Lung (tissue), 17 donors: ENCODE measurements at places on chromosomes 16 and 17. TPM values are rescaled to one million over a fixed set of nuclear protein-coding genes. Genes with fewer than 3 reads are reported as not detected.
A peak's percentile ranks its signal among the peaks of the same experiment; 100 is the strongest.

DNA sequence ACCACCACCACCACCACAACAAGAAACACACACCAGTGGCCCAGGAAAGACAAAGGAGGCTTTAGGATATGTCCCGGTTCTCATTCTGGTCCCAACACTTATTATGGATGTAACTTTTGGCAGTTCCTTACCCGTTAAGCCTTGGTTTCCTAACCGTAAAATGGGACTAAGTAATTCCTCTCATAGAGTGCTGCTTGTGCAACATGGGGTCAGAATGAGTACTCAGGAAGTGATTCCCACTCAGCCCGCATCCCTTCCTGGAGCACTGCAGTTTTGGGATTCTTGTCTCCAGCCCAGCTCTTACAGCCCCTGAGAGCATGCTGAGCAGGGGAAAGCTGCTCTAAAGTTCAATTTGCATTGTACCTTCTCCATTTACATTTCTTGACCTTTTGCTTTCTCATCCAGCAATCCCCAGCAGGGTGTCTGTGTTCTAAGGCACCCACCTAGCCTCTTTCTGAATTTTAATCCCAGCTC is 262.6 kb downstream of the PRKCA start:
- peak; percentile 63 for DNase-seq

DNA sequence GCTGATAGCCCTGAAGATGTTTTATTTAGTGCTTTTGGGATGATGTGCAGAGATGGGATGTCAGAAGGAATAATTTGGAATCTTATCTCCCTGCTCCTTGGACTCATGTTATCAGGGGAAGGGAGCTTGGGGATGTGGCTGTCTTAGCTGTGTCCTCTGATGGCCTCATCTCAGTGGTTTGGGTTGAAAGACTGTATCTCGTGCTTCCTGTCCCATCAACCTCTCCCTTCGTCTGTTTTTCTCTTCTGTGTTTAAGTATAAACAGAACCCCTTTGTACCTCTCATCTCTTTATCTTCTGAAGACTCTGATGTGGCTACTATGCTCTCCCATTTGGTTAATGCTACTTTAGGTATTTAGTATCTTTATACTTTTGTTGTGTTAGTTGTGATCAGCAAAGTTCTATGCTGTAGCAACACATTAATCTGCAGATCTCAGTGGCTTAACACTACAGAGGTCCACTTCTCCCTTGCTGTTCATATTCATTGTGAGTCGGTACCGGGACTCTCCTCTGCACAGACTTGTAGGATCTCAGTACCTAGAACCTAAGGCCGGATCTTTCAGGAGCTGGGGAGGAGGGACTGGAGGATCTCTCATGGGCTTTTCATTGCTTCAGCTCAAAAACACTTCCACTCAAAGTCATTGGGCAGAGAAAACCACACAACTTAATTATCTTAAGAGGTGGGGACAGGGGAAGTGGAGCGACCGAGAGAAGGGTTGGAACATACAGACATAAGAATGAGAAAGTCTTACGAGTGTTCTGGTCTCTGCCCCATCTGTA is 28.8 kb downstream of the PRKCA start:
- DNase-seq = no peak

- DNase-seq = peak; percentile 83
Observed at GRCh38 chr17:79836972-79837887, 2.0 kb downstream of the CBX4 start.

- DNase-seq = no peak
Observed at GRCh38 chr16:11130978-11131665, 124.9 kb downstream of the SOCS1 start.

GRCh38 chr17:48601539-48602425 is 3.0 kb downstream of the HOXB6 start:
- no peak for DNase-seq

- no peak for DNase-seq
Observed at GRCh38 chr16:68778551-68779231, 41.6 kb downstream of the CDH1 start.

DNA sequence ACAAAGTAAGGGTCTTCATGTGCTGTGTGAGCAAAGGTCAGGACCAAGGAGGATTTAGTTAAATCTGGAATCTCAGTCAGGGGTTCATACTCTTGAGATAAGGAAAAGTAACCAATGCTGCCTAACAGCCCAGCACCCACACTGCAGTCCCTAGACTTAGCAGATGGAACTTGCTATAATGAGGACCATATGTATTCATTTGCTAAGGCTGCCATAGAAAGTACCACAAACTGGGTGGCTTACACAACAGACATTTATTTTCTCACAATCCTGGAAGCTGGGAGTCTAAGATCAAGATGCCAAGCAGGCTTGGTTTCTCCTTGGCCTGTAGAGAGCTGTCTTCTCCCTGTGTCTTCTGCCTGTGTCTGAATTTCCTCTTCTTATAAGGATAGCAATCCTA is 20.8 kb downstream of the ZP2 start:
- no peak for DNase-seq

- no peak for DNase-seq
Observed at GRCh38 chr17:4167786-4168185, 24.8 kb downstream of the CYB5D2 start.

GRCh38 chr16:80666378-80667250 is 125.8 kb downstream of the DYNLRB2 start:
- no peak for DNase-seq

- peak; percentile 37 for DNase-seq
Observed at GRCh38 chr16:73020409-73020884, 27.5 kb downstream of the ZFHX3 start.

DNA sequence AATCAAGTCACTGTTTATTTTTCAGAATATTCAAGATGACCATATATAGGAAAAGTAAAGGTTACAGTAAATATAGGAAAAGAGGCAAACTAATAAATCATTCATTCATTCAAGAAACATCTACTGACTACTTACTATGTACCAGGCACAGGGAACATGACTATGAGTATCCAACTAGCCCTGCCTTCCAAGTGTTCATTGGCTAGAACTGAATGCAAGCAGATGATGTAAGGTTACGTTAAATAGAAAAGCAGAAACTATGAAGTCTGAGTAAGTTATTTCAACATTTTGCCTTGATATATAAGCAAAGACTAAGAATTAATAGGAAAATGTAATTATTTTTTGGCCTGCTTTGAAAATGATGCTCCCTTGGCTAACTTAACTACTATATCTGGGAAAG is 36.7 kb downstream of the SPAG9 start:
- DNase-seq = no peak

GRCh38 chr16:47877166-47877565 is 278.6 kb downstream of the ABCC12 start:
- DNase-seq = no peak

- no peak for DNase-seq
Observed at GRCh38 chr17:78583091-78583490, 5.9 kb upstream of the DNAH17 start.

DNA sequence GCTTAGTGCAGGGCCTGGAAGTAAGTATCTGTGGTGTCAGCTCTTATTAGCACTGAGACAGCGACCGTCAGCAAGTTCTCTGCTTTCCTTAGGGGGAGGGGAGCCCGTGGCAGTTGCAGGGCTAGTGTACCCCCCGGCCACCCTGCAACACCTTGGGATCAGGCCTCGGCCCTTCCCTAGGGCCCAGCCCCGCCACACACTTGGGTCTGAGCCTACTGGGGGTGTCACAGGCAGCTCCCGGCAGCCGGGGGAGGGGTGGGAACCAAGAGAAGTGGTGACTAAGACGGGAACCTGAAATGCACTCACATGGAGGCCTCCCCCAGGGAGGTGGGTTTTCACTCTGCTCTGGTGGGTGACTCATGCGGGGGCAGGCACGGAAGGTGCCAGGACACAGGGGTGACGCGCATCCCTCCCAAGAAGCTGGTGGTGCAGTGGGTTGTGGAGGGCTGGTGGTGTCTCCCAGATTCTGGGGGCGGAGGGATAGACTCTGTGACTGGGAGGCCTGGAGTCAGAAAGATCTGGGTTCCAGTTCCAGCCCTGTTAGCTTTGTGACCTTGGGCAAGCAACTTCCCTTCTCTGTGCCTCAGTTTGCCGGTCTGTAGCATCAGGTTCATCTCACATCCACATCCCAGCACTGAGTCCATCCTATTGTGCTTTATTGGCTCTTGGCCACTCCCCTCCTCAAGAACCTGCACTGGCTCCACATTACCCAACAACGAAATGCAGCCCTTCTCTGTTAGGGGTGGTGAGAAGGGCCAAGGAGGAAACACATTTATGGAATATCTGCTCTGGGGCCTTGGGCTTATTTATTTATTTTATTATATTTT is 44.5 kb downstream of the LAT start:
- DNase-seq = no peak

DNA sequence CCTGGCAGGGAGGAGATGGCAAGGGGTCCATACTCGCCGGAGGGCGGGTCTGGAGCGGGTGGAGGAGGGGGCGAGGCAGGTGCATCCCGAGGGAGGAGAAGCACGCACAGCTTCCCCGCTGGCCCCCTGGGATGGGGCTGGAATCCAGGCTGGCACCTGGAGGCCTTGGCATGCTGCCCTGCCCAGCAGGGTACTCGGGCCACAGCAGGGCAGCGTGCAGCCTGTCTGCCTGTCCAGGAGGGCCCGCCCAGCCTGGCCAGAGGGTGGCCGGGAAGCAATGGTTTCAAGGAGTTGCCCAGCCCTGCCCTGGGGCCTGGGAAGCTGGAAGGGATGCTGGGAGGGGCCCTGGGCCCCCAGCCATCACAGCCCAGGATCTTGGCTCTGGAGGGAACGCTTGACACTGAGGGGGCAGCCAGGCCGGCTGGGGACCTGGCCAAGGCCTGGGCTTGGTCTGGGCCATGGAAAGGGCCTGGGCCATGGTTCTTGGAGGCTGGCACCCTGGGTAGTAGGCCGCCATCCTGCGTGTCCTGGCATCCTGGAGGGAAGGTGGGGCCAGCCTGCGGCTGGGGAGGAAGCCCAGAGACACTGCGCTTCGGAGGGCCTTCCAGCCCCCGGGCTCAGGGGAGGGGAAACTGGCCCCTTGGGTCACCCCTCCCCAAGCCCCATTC is 1.1 kb downstream of the GLIS2 start:
- DNase-seq = peak; percentile 46

GRCh38 chr16:88194397-88195268 is 188.1 kb upstream of the ZNF469 start:
- DNase-seq = peak; percentile 78

DNA sequence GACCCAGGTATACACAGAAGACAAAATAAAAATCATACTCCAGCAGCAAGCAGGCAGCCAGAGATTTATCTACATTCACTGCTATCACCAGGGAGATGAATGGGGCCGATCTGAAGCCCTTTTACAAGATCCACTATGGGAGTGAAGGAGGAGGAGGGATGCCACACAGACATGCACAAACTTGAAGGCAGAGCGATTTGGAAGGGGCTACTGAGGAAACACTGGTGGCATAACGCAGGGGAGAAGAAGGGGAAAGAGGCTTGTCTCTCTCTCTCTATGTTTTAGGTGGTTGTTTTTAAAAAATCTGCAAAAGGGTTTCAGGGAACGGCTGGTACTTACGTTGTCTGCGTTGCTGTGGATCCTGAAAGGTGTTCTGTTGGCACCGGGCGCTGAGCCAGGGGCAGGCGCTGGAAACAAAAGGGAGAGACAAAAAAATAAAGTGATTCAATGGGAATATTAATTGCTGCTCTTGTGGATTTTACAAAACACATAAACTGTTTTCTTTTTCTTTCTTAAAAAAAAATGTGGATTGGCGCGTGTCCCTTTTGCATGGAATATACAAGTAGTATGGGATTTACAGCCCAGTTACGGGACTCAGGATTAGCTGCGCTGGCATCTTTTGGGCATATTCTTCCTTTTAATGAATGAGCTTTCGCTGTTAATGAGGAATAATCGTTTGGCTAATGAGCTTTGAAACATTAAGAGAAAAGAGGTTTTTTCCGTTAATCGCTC is 255.3 kb upstream of the PMFBP1 start:
- DNase-seq = no peak

- no peak for DNase-seq
Observed at GRCh38 chr16:11675561-11676511, 7.6 kb downstream of the SNN start.

- no peak for DNase-seq
Observed at GRCh38 chr16:49622084-49622390, 233.9 kb downstream of the ZNF423 start.

The THAP11 gene
- polyA plus RNA-seq = 9.6 TPM

The MFAP4 gene
- 45.7 TPM for polyA plus RNA-seq

The AGRP gene
- 8.3 TPM for polyA plus RNA-seq

The HP gene
- 673 TPM for polyA plus RNA-seq

The CIBAR2 gene
- 15.2 TPM for polyA plus RNA-seq

The ALOX15B gene
- 82.7 TPM for polyA plus RNA-seq

The AXIN1 gene
- polyA plus RNA-seq = 18.5 TPM

The FA2H gene
- 2.1 TPM for polyA plus RNA-seq

The ITGB3 gene
- polyA plus RNA-seq = 5.7 TPM

The PRSS22 gene
- polyA plus RNA-seq = 30.1 TPM

The SYNGR2 gene
- 212 TPM for polyA plus RNA-seq

The SPNS2 gene
- 53.0 TPM for polyA plus RNA-seq

The NUDT7 gene
- polyA plus RNA-seq = 11.1 TPM

The KCNAB3 gene
- polyA plus RNA-seq = 3.9 TPM
